BE2C (cell line): ENCODE measurements at places on chromosomes 1 and 21.

- DNase-seq: no peak
These were observed 57.9 kb upstream of the S1PR1 start for GRCh38 chr1:101178688-101179491.

- DNase-seq: no peak
These were observed 257.8 kb upstream of the CHRM3 start for GRCh38 chr1:239128541-239128940.

- no peak for DNase-seq
These were observed 164.2 kb upstream of the COL6A1 start for GRCh38 chr21:45817345-45817744.

DNA sequence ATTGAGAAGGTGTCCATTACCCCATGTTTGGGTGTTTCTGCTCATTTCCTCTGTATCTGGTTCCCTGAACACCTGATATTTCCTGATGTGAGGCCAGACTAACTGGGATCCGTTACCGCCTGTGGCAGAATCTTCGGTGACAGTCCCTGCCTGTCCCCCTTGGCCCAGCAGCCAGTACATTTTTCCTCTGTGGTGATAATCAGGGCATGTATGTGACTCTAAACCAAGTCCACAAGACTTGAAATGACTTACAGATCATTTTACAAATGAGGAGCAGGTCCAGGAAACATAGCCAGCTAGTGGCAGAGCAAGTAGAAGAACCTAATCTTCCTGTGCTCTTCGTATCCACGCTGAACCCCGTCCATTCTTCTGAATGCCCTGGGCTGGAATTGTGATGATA, 143.5 kb upstream of the IPO9 start:
- DNase-seq: no peak

GRCh38 chr21:32445101-32445500, 32.6 kb downstream of the EVA1C start:
- DNase-seq: no peak

- DNase-seq: no peak
These were observed 19.1 kb upstream of the SLC35F3 start for GRCh38 chr1:233885196-233885920.

DNA sequence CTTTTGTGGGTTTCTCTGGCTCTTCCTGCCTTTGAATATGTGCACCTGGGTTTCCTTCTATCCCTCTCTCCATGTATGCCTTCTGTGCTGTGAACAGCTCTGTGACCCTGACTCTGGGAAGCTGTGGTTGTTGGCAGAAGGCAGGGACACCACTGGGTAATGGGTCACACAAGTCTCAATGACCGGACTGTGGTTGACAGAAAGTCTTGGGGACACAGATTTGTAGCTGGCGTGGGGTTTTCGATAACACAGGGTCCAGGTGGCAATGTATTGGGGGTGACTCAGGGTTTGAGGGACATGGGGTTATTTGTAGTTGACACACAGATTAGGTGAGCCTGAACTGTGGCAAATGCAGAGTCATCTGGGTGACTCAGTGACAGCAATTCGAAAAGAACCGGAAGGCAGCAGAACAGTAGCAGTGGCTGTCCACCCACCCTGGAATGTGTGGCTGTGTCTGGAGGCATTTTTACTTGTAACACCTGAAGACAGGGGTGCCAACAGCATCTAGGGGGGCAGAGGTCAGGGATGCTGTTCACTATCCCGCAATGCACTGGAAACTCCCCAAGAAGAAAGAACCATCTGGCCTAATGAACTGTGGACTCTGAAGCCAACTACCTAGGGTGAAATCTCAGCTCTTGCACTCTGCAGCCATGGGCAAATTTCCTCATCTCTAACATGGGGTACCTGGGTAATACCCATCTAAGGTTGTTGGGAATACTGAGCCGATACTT, 13.0 kb upstream of the SLC6A9 start:
- DNase-seq: no peak

DNA sequence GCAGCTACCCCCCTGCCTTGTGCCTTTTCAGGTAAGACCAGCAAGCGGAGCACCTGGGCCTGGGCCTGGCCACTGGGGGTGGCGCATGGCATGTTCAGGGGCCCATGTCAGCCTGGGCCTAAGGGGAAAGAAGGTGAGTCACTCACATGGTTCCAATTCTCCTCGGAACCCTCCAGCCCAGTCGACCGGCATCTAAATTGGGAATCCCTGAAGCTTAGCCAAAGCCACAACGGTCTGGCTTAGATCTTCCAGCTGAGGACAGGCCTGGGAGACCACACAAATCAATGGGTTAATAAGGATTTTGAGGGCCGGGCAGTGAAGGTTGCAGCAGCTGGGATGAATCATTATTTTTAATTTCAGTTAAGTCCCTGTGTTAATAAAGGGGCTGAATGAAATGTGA, 145.1 kb upstream of the SMYD2 start:
- no peak for DNase-seq

DNA sequence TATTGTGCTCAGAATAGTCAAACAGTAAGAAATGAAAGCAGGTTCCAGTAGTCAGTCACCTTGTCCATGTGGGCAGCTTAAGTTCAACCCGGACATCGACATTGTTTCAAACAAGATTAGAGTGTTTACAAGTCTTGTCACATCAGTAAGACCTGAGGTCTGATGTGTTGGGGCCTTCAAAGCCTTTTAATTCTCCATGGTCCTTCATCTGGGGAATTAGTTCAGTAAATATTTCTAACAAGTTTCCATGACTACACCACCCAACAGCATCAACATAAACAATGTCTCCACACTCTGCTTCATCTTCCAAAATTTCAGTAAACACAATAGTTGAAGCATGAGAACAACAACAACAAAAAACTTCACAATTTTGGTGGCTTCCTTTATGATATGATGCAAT, 15.1 kb upstream of the ADORA1 start:
- DNase-seq: no peak

- DNase-seq: no peak
These were observed 74.5 kb downstream of the ITPKB start for GRCh38 chr1:226664413-226665101.

GRCh38 chr1:39926343-39926793, 24.7 kb upstream of the MYCL start:
- peak; percentile 19 for DNase-seq

DNA sequence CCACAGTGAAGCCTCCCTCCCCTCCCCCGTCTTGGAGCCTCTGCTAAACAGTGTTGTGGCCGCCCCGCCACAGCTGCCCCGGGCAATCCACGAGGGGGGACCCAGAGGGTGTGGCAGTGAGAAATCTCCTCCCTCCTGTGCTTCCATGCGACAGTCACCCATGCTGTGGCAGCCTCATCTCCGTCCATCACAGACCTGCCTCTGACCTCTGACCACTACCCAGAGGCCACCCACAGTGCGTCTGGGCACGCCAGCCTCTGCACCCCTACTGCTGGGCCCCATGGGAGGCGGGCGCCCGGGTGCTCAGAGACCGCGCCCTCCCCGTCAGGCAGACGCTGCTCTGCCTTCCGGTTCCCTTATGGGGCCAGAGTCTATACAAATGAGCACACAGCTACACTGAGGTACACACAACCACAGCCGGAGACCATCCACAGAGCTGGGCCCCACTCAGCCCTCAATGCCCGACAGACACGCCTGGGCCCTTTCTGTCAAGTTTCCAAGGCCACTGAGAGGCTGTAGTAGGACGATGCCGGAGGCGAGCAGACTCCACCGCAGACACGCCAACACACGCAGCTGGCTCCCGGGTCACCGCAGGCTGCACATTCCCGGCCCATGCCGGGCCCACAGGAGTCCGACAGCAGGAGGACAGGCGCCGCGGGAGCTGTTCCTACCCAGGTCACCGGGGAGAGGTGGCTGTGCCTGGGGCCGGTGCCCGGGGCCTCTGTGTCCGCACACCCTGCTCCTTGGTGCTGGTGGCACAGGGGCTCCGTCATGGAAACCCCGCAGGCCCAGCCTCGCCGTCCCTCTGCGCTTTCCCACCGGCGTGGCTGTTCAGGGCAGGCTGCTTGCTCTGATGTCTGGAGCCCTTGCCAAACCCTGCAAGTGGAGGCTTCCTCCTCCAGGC, 23.9 kb upstream of the TMEM52 start:
- DNase-seq: no peak

GRCh38 chr1:33379631-33380354, 51.1 kb downstream of the PHC2 start:
- no peak for DNase-seq

- DNase-seq: no peak
These were observed 81.9 kb downstream of the SIPA1L2 start for GRCh38 chr1:232547938-232548484.

- no peak for DNase-seq
These were observed 56.6 kb upstream of the CR2 start for GRCh38 chr1:207397525-207397926.

- peak; percentile 85 for DNase-seq
These were observed 59.8 kb downstream of the PLEKHA6 start for GRCh38 chr1:204299814-204300365.

- no peak for DNase-seq
These were observed 72.0 kb upstream of the ARHGEF16 start for GRCh38 chr1:3382326-3383057.

DNA sequence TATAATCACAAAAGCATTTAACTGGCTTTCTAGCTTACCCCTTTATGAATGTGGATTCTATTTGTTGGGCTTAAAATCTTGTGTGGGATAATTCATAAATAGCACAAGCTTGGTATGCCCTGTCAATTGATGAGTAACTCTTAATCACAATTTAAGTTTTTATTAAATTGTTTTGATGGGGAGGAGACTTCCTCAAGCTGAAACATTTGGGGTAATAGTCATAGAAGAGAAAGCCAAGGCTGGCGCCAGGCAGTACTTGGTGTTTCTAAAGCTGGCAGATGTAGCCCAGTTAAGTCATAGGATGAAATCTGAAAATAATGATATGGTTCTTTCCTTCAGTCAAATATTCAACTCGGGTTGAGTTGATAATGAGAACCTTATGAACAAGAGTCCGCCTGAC, 167.2 kb downstream of the FMN2 start:
- no peak for DNase-seq

GRCh38 chr1:9375912-9376311, 83.2 kb downstream of the SPSB1 start:
- no peak for DNase-seq

DNA sequence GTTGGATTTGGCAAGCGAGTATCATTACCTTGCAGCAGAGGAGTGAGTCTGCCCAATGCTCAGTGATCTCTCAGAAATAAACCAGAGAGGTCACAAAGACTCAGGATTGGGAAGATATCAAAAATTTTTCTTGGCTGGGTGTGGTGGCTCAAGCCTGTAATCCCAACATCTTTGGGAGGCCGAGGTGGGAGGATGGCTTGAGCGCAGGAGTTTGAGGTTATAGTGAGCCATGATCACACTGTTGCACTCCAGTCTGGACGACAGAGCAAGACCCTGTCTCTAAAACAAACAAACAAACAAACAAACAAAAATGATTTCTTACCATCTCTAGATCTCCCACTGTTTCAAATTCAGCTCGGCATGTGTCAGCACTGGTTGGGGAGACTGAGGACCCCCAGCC, 13.3 kb upstream of the BECN2 start:
- DNase-seq: no peak

GRCh38 chr1:160284220-160284781, 632 bp downstream of the PEX19 start:
- DNase-seq: no peak

DNA sequence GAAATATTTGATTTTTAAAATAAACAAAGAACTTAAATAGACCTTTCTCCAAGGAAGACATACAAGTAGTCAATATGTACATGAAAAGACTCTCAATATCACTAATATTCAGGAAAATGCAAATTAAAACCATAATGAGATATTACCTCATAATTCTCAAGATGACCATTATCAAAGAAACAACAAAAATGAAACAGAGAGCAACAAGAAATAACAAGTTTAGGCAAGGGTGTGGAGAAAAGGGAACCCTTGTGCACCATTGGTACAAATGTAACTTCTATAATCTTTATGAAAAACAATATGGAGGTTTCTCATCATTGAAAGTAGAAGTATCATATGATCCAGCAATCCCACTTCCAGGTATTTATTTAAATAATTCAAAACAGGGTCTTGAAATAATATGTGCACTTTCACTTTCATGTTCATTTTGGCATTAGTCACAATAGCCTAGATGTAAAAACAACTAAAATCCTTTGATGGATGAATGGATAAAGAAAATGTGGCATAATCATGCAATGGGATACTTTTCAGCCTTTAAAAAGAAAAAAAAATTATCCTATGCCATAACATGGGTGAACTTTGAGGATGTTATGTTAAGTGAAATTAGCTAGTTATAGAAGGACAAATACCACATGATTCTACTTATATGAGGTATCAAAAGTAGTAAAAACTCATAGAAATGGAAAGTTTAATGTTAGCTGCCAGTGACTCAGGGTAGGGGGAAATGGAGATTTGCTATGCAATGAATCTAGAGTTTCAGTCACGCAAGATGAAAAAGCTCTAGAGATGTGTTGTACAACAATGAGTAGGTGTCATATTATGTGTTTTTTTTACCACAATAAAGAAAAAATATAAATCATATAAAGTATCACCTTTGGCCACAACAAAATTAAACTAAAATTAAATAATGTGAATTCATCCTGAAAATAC, 114.5 kb upstream of the LYPLAL1 start:
- DNase-seq: no peak

DNA sequence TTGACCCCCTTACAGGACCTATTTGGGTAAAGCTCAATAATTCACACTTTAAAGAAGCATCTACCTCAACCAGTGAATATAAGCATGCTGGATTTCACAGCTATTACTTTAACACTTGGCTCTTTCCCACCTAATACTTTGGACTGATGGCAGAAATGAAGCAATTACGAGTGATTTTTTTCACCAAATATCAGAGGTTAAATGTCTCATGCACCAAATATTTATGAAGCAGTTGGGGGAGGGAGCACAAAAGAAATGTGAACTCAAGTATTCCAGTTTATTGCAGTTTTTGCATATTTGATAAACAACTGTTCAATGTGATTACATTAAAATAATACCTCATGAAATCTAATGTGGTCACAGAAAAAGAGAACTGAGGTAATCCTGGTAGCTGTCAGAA, 223.6 kb downstream of the LRRC7 start:
- no peak for DNase-seq

- DNase-seq: no peak
These were observed 11.7 kb downstream of the RIMKLA start for GRCh38 chr1:42392255-42392654.

DNA sequence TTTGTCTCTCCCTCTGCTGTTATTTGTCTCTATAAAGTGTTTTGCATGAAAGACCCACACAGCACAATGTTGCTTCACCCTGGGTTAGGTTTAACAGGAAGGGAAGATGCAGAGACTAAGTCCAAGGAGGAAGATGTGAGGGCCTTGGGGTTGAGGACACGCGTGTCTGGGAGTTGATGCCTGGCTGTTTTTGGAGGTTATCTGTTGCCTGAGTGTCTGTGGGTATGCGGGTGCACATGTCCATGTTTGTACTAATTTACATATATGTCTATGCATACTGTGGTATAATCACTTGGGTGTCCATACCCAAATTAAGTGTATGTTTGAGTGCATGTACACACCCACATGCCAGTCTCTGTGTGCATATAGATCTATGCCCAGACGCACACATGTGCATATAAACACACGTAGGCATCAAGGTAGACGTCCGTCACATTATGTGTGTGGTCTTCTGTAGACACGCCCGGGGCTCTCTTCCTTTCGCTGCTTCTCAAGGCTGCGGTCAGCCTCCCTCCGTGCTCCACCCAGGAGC, 962 bp upstream of the MAN1C1 start:
- no peak for DNase-seq

GRCh38 chr1:25178917-25179561, 53.3 kb downstream of the SYF2 start:
- DNase-seq: no peak
